ENCODE measurements at places on chromosomes 4 and X. TPM values are rescaled to one million over a fixed set of nuclear protein-coding genes. Genes with fewer than 3 reads are reported as not detected.
A peak's percentile ranks its signal among the peaks of the same experiment; 100 is the strongest.

Gene NAA11
- not detected for total RNA-seq

Gene MAGEC2
- total RNA-seq: not detected

Gene ABRAXAS1
- 4.4 TPM for total RNA-seq

Gene NDST3
- not detected for total RNA-seq

Gene ALB
- total RNA-seq: not detected

Gene ACSL4
- 30.6 TPM for total RNA-seq

Gene TENM3
- total RNA-seq: 2.0 TPM

Gene CLNK
- total RNA-seq: not detected

Gene CTAG1B
- total RNA-seq: not detected

DNA sequence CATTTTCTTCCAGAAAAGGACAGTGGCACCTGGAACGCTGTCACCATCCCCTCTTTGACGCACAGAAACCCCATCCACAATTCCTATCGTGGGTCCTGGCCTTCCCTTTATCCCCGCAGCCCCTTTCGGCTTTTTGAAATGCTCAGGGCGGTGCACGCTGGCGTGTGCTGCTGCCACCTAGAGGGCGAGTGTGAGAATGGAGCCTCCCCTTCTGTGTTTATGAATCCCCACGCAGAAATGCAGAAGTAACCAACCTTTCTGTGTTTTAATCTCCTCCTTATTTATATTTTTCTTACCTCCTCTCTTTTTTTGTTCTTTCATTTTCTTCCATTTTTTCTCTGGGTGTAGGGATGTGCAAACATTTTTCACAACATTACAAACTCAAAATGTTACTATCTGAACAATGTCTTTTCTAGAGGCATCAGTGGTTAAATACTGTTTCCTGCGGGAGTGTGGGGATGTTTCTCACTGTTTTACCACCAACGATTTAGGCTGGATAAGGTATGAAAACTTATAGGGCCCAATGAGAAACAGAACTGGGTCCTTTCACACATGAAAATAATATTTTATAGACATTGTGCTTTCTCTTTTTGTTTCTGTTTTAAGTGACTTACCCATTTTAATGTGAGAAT lies 50.0 kb downstream of the TMA16 start:
- no peaks in the 10 kb centered on the region for H3K27me3 ChIP-seq
- peaks cover 12% of the 10 kb centered on the region for H3K4me1 ChIP-seq
- DNase-seq: peak; percentile 34
- H3K36me3 ChIP-seq: peaks cover 44% of the 10 kb centered on the region
- peak overlapping the region; percentile 21 for H3K4me3 ChIP-seq
- H3K27ac ChIP-seq: no peak overlapping the region

GRCh38 chr4:167475951-167476350 lies 241.7 kb upstream of the SPOCK3 start:
- H3K27me3 ChIP-seq: no peaks in the 10 kb centered on the region
- no peaks in the 10 kb centered on the region for H3K4me1 ChIP-seq
- no peak overlapping the region for H3K27ac ChIP-seq
- no peaks in the 10 kb centered on the region for H3K36me3 ChIP-seq

GRCh38 chr4:172951679-172952451 lies 216.7 kb upstream of the GALNT7 start:
- no peak overlapping the region for H3K27ac ChIP-seq
- no peaks in the 10 kb centered on the region for H3K4me1 ChIP-seq
- H3K36me3 ChIP-seq: no peaks in the 10 kb centered on the region
- no peaks in the 10 kb centered on the region for H3K27me3 ChIP-seq
- DNase-seq: no peak

GRCh38 chrX:21733705-21734104 lies 24.2 kb downstream of the SMPX start:
- no peak overlapping the region for H3K4me3 ChIP-seq
- no peaks in the 10 kb centered on the region for H3K27me3 ChIP-seq
- H3K36me3 ChIP-seq: no peaks in the 10 kb centered on the region
- no peaks in the 10 kb centered on the region for H3K4me1 ChIP-seq
- no peak for DNase-seq

DNA sequence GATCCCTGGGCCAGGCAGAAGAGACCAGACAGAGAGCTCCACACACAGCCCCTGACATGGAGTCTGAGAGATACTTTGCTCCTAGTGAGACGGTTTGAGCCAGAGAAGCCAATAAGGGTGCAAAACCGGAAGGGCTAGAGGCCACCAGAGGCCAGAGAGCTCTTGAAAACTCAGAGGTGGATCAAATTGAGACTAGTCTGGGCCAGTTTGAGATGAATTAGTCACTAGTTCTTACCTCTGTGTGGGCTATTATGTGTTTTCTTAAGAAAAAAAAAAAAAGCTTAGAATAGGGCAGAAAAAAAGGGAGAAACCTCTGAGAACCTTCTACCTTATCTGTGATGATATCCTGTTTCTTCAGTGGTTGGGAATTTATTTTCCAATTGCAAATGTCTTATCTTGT lies 110.4 kb upstream of the EDNRA start:
- no peak overlapping the region for H3K4me3 ChIP-seq
- no peaks in the 10 kb centered on the region for H3K36me3 ChIP-seq
- no peak overlapping the region for H3K27ac ChIP-seq
- no peaks in the 10 kb centered on the region for H3K27me3 ChIP-seq

- H3K36me3 ChIP-seq: no peaks in the 10 kb centered on the region
- H3K4me3 ChIP-seq: no peak overlapping the region
- H3K27me3 ChIP-seq: no peaks in the 10 kb centered on the region
- DNase-seq: no peak
Observed at GRCh38 chrX:43314525-43314924, 341.6 kb upstream of the MAOA start.

DNA sequence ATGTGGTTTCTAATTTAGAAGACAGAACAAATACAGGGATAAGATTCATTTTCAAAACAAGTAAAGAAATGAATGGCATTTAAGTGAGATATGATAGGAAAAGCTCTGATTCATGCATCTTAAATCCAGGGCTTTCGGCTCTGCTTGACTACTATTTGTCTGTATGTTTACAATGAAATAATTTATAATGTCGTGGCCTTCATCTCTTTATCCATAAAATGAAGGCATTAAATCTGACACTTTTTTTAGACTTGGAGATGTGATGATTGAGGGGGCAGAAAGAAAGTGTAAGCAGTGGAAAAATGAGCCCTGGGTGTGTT lies 115.7 kb upstream of the KIT start:
- no peaks in the 10 kb centered on the region for H3K36me3 ChIP-seq
- H3K27ac ChIP-seq: no peak overlapping the region
- no peak for DNase-seq
- no peak overlapping the region for H3K4me3 ChIP-seq
- H3K4me1 ChIP-seq: no peaks in the 10 kb centered on the region

DNA sequence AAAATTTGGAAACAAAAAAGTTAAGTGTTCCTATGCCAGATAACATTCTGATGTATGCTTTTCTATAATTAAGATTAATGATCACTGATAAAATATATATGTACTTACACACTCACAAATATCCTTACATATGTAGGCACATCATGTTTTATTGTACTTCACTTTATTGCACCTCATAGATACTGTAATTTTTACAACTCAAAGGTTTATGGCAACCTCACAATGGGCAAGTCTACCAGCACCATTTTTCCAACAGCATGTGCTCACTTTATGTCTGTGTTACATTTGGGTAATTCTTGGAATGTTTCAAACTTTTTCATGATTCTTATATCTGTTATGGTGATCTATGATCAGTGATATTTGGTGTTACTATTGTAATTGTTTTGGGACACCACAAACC lies 57.8 kb upstream of the GPRIN3 start:
- no peak overlapping the region for H3K27ac ChIP-seq
- no peak overlapping the region for H3K4me3 ChIP-seq
- DNase-seq: no peak
- H3K36me3 ChIP-seq: no peaks in the 10 kb centered on the region

- no peaks in the 10 kb centered on the region for H3K27me3 ChIP-seq
- no peak overlapping the region for H3K4me3 ChIP-seq
- DNase-seq: no peak
- no peaks in the 10 kb centered on the region for H3K36me3 ChIP-seq
- H3K27ac ChIP-seq: no peak overlapping the region
- no peaks in the 10 kb centered on the region for H3K4me1 ChIP-seq
Observed at GRCh38 chr4:178306565-178306964, 864.3 kb upstream of the AGA start.

DNA sequence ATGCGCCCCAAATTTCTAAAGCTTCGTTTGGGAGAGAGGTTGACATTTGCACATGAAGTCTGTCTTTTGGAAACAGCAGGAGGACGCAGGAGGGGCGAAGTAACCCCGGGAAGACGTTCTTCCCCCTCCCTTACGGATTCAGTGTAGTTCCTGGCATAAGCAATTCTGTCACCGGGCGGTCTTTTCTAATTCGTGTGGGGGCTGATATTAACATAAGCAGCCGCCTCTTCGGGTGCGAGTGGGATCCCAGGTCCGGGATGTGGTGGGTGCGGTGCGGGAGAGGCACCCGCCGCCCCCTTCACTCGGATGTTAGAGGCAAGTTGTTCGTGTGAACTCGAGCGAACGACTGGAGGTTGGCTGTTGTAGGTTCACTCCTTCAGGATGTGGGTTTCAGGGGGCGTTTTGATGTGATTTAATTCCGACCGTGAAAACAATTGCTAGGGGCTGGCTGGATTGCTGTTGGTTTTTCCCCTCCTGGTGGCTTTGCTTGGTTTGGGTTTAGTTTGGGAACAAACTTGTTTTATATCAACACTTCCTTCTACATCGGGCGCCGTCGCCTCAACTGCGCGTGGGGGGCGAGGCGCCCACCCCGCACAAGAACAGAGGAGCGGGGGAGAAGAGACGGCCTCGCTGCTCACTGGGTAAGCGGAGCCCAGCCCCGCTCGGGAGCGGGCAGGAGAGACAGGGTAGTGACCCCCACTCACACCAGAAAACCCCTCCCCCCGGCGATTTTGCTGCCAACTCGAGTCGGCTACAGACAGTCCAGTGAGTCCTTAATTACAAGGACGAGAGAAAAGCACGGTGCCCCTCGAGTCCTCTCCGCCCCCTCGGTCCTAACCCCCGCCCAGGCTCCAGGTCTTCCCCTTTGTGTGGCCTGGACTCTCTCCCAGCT lies 2.9 kb upstream of the LEF1 start:
- DNase-seq: no peak
- no peak overlapping the region for H3K27ac ChIP-seq
- H3K4me1 ChIP-seq: peaks cover 15% of the 10 kb centered on the region
- H3K27me3 ChIP-seq: peaks cover 73% of the 10 kb centered on the region

- DNase-seq: no peak
- peaks cover 79% of the 10 kb centered on the region for H3K36me3 ChIP-seq
- no peak overlapping the region for H3K27ac ChIP-seq
- H3K4me1 ChIP-seq: no peaks in the 10 kb centered on the region
Observed at GRCh38 chr4:48841045-48841827, 10.3 kb downstream of the OCIAD1 start.

DNA sequence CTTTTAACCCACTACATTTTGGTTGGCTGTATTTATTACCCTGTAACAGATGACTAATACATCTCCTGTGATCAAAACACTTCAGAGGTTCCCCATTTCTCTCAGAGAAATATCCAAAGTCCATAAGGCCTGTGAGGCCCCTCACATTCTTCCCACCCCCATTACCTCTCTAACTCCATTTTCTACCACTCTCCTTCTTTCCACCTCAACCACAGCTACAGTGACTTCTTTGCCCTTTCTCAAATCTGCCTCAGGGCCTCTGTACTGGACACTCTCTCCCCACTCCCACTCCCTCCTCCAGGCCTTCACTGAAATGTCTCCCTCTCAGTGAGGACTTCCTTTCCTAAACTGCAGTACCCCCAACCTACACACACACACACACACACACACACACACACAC lies 8.4 kb upstream of the TMEM144 start:
- H3K36me3 ChIP-seq: no peaks in the 10 kb centered on the region
- no peaks in the 10 kb centered on the region for H3K27me3 ChIP-seq
- H3K27ac ChIP-seq: no peak overlapping the region
- no peak overlapping the region for H3K4me3 ChIP-seq
- H3K4me1 ChIP-seq: no peaks in the 10 kb centered on the region

- H3K27me3 ChIP-seq: no peaks in the 10 kb centered on the region
- H3K4me1 ChIP-seq: no peaks in the 10 kb centered on the region
- DNase-seq: no peak
Observed at GRCh38 chr4:105683038-105683437, 25.5 kb downstream of the INTS12 start.

DNA sequence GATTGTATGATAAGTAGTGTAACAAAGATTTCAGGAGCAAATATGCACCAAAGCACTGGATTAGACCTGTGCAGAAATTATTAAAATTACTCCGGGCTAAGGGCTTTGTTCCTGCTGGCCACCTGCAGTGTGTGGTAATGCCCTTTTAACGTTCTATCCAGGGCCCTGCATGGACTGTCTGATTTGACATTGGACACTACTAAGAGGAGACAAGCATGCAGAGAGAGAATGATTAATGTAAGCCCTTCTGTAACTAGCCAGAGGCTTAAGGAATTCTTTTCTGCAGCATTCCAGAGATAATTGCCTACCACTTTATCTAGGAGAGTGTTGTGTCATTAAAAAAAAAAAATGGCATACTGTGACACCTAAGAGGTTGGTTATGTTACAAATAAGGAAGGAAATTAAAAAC lies 117.0 kb downstream of the PCDH7 start:
- H3K36me3 ChIP-seq: no peaks in the 10 kb centered on the region
- peaks cover 5% of the 10 kb centered on the region for H3K4me1 ChIP-seq
- H3K27ac ChIP-seq: no peak overlapping the region
- no peak overlapping the region for H3K4me3 ChIP-seq
- H3K27me3 ChIP-seq: no peaks in the 10 kb centered on the region

DNA sequence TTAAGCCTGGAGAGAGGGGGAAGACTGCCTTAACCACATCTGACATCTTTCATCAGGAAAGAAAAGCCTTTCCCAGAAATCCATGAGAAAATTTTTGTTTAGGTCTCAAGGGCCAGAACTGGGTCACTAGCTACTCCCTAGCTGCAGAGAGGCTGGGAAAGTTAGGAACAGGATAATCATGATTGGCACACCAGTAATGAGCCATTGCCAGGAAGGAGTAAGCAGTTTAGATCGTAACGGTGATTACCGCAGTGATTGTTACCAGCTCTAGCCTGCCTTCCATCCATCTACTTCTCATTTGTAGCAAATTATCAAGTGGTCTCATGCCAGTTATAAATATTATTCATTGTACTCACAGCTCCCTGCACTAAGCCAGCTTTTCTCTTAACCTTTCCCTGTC lies 22.7 kb upstream of the STX18 start:
- H3K4me3 ChIP-seq: no peak overlapping the region
- H3K4me1 ChIP-seq: no peaks in the 10 kb centered on the region
- H3K36me3 ChIP-seq: no peaks in the 10 kb centered on the region

GRCh38 chrX:71067089-71067488 lies 1.0 kb downstream of the SNX12 start:
- peak overlapping the region; percentile 51 for H3K4me3 ChIP-seq
- DNase-seq: no peak
- H3K27me3 ChIP-seq: no peaks in the 10 kb centered on the region
- H3K27ac ChIP-seq: no peak overlapping the region
- peaks cover 19% of the 10 kb centered on the region for H3K4me1 ChIP-seq
- no peaks in the 10 kb centered on the region for H3K36me3 ChIP-seq

- no peaks in the 10 kb centered on the region for H3K27me3 ChIP-seq
- no peak overlapping the region for H3K4me3 ChIP-seq
- DNase-seq: no peak
- no peak overlapping the region for H3K27ac ChIP-seq
Observed at GRCh38 chr4:48431401-48431800, 51.7 kb upstream of the SLC10A4 start.

All from heart left ventricle (tissue), 16 donors.